ENCODE measurements at places on chromosomes 13 and 19.
A peak's percentile ranks its signal among the peaks of the same experiment; 100 is the strongest.

DNA sequence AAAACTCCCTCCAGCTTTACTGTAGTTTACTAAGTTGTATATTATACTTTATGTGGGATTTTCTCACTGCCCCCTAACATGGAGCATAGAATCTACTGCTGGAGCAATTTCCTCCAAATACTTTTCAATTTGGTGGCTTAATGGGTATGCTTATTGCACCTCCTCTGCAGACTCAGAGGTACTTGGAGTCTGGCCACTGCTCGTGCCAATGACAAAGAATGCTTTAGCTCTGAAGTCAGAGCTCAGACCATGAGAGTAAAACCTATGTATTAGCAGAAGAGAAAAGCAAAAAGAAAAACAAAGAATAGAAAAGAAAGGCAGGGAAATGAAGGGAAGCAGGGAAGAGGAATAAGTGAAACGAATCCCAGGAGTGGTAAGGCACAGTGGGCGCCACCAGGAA, 71.9 kb downstream of the SUCLA2 start:
- no peak for DNase-seq

GRCh38 chr19:12995596-12996405, 526 bp downstream of the NFIX start:
- no peak for DNase-seq

GRCh38 chr13:42255886-42256285, 16.1 kb upstream of the AKAP11 start:
- DNase-seq = no peak

GRCh38 chr19:28301463-28301862, 911.5 kb downstream of the UQCRFS1 start:
- no peak for DNase-seq

DNA sequence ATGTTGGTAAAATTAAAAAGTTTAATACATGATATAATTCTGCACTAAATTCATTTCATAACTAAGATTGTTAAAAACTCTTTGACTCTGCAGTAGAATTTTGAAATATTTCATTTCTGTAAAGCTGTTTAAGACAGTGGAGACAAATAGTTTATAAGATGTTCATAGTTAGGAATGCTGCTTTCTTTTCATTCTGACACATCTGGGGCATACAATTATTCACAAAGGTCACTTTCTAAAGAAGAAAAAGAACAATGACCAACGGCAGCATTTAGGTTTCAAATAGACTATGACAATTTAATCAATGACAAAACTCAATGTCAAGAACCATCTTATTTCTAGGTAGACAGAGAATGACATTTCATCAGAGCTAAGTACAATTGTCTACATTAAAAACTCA, 1422.1 kb downstream of the PCDH9 start:
- DNase-seq = no peak

DNA sequence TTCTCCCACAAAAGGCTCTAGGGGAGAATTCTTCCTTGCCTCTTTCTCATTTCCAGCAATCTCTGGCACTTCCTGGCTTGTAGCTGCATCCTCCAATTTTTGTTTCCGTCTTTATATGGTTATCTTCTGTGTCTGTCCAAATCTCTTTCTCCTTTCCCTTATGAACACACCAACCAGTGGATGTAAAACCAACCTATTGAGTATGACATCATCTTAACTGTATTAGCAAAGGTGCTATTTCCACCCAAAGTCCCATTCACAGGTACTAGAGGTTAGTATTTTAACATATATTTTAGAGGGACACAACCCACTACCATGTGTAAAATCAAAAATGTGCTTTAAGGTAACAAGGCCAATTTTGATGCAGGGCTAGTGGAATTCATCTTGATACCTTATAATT, 129.0 kb downstream of the RAP2A start:
- no peak for DNase-seq

DNA sequence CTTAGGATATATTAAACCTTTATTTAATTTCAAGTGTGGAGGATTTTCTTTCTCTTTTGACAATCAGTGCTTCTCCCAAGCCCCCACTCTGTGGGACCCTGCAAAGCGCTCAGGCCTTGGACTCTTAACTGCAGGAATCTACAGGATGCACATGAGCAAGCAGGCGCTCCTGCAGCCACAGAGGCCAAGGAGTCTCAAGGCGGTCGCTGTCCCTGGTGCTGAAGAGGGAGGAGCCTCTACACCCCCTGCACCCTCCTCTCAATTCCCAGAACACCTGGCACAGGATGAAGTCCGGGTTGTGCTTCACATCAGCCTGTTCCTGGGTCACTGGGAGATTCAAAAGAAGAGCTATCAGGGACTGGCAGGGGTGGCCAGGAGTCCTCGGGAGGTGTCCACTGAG, 13.5 kb downstream of the OR10H4 start:
- no peak for DNase-seq

DNA sequence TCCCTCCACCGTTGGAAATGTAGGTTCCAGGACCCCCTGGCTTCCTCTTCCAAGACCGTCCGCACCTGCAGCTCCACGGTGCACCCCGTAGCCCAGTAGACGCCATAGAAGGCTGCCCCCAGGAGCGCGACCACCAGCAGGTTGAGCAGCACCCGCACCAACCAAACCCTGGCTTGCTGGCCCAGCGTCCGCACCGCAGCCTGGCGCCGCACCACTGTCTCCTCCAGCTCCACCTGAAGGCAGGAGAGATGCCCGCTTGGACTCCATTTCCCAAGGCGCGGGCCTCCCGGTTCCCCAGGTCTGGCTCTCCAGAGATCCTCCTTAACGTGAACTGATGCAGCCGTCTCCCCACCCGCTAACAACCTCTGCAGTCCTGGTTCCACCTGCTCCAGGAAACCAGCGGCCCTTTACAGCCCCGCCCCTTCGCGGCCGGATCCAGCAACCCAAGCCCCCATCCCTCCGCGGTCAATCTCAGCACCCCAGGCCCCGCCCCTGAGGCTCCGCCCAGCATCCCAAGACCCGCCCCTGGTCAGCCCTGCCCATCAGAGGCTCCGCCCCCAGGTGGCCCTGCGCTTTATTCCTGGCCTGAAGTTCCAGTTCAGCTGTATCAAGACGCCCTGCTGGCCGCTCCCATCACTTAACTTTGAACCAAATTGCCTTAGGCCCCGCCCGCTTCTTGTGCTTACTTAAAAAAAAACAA, 5.0 kb upstream of the LENG1 start:
- DNase-seq = peak; percentile 58

DNA sequence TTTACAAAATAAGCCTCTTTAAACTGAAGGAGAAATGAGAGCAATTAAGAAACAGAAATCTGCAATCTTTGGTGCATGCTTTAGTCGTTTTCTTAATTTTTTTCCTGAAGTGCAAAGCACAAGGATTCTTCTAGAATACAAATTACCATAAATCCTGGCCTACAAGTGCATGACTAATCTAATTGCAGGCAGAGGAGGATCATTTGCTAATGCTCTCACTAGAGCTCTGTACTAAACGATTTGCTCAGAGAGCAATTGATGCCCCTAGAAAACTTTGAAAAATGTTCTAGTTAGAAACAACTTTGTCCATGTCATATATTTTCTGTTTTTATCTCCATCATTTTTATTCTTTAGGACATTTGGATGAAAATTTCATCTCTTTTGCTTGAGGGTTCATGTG, 193.2 kb downstream of the POU4F1 start:
- DNase-seq = no peak

DNA sequence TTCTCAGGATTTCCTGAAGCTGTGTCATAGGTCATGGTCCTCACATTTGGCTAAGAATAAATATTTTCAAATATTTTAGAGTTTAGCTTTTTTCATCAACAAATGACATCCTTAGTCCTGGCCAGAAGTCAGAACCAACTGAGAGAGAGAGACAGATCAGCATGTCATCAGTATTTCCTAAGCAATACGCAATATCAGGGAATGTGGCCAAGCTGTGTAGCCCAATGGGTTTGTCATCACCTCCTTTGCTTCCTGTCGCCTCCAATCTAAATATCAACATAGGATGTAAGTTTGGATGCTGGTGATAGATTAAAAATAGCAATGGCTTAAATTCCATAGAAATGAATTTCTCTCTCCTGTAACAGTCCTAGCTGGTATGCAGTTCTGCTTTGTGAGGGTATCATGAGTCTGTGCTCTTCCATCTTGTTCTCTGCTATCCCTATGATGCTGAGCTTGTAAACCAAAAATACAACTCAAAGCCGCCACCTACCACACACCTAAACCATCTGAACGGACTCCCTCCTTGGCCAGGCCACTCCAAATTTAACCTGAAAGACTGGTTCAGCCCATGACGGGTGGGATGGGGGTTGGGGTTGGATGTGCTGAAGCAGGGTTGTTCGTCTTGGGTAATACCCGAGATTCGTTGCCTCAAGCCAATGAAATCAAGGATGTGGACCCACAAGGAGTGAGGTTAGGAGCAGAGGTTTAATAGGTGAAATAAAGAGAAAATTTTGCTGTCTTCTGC, 10.0 kb upstream of the IGSF23 start:
- DNase-seq = no peak

DNA sequence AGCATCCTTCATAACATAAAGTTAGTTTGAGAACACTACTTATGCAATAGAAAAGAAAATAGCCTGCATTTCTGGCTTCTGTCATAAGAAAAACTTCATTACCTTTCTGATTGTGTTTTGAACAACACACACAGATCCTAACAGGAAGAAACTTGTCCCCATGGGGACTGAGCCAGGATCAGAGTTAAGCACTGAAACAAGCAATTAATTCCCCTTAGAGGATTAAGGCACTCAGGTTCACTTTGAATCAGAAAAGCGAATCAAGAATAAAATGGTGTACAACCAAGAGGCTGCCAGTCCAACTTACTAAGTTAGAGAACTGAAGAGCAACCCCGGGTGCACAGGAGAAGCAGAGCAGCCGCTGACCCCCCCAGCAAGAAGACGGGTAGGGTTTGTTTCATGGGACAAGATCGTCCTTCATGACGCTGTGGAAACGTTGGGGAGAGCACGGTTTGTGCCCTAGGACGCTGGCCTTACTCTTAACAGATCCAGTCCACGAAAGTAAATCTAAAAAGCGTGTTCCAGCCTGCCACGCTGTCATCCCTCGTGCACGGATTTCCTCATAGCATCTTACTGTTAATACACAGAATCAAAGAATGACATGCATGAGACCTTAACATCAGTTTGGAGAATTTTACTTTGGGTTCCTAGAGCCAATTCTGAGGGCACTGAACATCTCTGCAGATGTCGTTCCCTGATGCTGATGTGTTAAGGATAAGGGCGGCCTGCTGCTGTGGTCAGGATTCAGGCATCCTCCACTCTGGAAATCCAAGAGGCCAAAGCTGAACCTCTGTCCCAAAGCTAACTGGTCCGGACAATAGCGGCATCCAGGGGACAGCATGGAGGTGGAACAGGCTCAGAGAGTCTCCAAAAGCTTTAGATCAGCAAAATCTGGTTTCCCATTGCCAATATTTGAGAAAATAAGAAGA, 46.4 kb downstream of the GGACT start:
- DNase-seq = no peak

GRCh38 chr13:32246468-32246867, 68.7 kb downstream of the ZAR1L start:
- DNase-seq = no peak

- no peak for DNase-seq
Observed at GRCh38 chr13:42615691-42616090, 41.7 kb downstream of the TNFSF11 start.

DNA sequence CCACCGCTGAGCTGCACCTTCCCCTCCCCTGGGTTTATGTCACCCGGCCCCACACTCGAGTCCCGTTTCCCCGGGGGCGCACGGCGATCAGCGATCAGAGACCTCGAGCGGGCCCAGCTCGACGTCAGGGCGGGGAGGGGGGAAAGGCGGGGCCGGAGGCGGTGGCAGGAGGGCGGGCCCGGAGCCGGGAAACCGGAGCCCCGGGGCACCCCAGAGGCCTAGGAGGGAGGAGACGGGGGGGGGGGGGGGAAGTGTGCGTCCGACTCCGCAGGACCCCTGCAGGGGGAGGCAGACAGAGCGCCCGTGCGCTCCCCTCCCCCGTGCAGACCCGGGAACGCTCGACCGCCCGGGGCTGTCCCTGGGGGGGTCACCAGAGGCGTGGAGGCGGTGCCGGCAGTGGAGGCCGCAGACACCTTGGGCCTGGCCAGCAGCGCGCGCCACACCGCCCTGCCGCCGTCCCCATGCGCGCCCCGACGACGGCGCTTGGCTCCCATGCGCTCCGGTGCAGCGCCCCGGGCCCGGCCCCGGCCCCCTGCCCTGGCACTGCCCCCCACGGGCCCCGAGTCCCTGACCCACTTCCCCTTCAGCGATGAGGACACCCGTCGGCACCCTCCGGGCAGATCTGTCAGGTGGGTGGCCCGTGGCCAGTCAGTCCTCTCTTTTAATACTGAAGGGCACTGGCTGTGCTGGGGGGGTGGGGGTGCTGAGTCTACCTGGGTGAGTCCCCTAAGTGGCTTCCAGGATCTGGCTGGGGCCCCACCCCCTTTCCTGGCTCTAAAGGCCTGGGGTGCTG, 11.8 kb downstream of the PDE4A start:
- DNase-seq = peak; percentile 74

DNA sequence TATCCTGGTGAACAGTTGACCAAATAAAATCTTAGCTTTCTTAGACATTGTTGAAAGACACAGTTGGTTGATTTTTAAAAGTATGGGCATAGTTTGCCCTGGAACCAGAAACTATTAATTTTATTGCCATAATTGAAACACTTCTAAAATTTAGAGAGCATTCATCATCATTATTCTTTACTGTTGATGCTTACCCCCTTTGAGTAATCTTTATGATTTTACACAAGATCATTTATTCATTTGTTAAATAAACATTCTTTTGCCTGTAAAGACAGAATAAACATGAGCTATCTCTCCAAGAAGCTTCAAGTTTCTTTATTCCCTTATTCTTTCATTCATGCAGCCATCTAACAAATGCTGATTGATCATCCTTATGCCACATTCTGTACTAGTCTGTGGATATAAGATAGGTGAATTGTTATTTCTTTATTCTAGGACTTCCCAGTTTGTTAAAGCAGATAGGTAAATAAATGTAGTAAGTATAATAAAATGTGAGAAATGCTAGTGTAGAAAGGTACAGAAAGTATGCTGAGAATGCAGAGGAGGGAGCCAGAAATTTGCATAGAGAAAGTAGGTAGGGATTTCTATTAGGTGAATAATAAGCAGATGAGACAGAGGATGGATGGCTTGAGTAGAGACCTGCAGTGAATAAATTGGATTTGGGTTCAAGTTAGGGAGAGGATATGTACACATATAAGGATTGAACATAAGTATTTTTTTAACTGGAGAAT, 8.2 kb downstream of the SERTM1 start:
- DNase-seq = no peak

DNA sequence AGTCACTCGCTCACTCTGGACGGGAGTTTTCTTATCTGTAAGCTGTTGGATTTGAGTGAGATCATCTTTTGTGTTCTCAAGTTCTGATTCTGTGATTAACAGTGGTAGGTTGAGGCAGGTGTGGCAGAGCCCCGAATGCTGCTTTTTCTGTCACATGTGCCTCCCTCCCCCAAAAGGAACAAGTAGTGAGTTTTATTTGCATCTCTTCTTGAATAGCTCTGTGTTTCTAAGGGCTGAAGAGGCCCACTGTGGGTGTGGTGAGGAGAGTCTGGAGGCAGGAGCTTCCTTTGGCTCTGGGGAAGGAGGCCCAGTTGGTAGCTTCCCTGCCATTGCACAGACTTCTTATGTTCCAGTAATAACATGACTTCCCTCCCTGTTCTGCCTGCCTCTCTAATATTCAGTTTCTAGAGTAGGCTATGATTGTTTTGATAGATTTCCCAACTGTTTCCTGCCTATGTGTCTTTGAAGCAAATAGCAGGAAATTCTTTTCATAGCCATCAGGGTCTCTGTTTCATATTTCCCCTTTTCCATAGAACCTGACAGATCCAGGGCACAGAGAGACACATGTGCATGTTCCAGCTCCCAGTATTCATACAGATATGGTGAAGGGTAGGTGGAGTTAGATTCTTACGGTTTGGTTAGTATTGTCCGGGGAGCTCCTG, 23.9 kb upstream of the CXCL17 start:
- DNase-seq = no peak

All from T-helper 9 cell (primary cell).